OCI-M1 (cell line): ENCODE measurements at places on chromosomes 12 and 14.

- peak; percentile 61 for DNase-seq
Measured at GRCh38 chr12:48572326-48572725, 2.5 kb upstream of the LALBA start.

- DNase-seq = peak; percentile 62
Measured at GRCh38 chr12:6754411-6754810, 1.5 kb upstream of the MLF2 start.

GRCh38 chr14:104950021-104950420 lies 25.3 kb downstream of the PLD4 start:
- DNase-seq = no peak

- no peak for DNase-seq
Measured at GRCh38 chr12:54558311-54558710, 8.9 kb downstream of the PDE1B start.

GRCh38 chr14:101088714-101089113 lies 185.2 kb upstream of the RTL1 start:
- DNase-seq = no peak

GRCh38 chr12:42589465-42590329 lies at the start of gene PRICKLE1:
Gene PRICKLE1 (minus strand): TSS chr12:42589746. CDS start chr12:42472516, 117,230 bp downstream.
- DNase-seq = peak; percentile 66

- DNase-seq = no peak
Measured at GRCh38 chr12:6957151-6957701, 6.1 kb downstream of the PTPN6 start.

GRCh38 chr12:80717856-80718255 lies 1.1 kb downstream of the MYF5 start:
- DNase-seq = no peak
